ENCODE measurements at places on chromosomes 3 and 15. TPM values are rescaled to one million over a fixed set of nuclear protein-coding genes. Genes with fewer than 3 reads are reported as not detected.

Gene CNTN6
- total RNA-seq, result 13.8 TPM

Gene CCR9
- total RNA-seq, result not detected

Gene CHDH
- 1.3 TPM for total RNA-seq

Gene PRC1
- total RNA-seq, result 29.1 TPM

Gene SLC28A2
- not detected for total RNA-seq

Gene THPO
- 0.63 TPM for total RNA-seq

Gene EXD1
- 0.63 TPM for total RNA-seq

Gene KLHL40
- not detected for total RNA-seq

Gene AHSG
- 0.63 TPM for total RNA-seq

Gene GOLGA8J
- not detected for total RNA-seq

Gene SLC2A2
- total RNA-seq, result not detected

Gene ZNF620
- 16.3 TPM for total RNA-seq

Gene HDC
- not detected for total RNA-seq

Gene C3orf22
- not detected for total RNA-seq

Gene MYEF2
- 179 TPM for total RNA-seq

Gene ANKRD34C
- total RNA-seq, result not detected

Gene CLDN18
- total RNA-seq, result not detected

Gene GOLGA8T
- total RNA-seq, result 0.31 TPM

Gene SAMMSON
- total RNA-seq, result not detected

Data from parietal lobe (tissue), 2 donors.